Right atrium auricular region (tissue), 2 donors: ENCODE measurements at places on chromosomes 7 and 10. TPM values are rescaled to one million over a fixed set of nuclear protein-coding genes. Genes with fewer than 3 reads are reported as not detected.

Gene LIPJ
- 0.08 TPM for total RNA-seq

Gene CPVL
- 11.8 TPM for total RNA-seq

DNA sequence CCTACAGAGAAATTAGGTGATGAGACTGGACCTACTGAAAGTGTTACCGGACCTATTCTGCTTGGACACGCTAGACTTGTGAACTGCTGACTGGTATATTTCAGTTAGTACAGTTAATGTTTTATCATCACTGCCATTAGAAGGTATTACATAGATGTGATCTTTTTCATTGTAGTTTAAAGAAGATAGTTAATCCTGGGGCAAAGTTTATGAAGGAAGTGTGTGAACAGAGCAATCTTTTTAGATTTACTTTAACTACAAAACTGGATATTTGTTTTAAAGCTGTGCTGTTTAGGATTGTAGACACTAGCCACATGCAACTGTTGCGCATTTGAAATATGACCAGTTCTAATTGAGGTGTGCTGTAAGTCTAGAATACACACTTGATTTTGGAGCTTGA is 446.7 kb downstream of the AUTS2 start:
- DNase-seq = no peak

GRCh38 chr10:48399056-48399541 is 92.6 kb downstream of the MAPK8 start:
- no peak for DNase-seq

DNA sequence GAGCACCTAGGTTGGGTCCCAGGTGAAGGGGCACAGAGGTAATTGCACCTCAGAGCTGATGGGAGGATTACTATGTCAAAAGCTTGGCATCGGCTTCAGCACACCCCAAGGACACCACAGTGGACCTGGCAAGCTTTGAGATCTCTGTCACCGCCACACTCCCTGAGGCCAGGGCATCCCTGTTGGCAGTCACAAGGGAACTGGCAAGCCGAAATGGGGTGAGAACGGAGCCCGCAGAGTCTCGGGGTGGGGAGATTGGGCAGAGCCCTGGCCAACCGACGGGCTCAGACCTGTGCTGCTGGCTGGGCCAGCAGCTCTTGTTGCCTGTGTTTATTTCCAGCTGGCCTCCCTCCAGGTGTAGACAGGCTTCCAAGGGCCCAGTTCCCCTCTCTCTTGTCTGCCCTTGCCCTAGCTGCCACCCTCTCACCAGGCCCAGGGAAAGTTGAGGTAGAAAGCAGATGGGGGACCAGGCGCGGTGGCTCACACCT is 2.5 kb downstream of the HSPB1 start:
- DNase-seq = no peak

DNA sequence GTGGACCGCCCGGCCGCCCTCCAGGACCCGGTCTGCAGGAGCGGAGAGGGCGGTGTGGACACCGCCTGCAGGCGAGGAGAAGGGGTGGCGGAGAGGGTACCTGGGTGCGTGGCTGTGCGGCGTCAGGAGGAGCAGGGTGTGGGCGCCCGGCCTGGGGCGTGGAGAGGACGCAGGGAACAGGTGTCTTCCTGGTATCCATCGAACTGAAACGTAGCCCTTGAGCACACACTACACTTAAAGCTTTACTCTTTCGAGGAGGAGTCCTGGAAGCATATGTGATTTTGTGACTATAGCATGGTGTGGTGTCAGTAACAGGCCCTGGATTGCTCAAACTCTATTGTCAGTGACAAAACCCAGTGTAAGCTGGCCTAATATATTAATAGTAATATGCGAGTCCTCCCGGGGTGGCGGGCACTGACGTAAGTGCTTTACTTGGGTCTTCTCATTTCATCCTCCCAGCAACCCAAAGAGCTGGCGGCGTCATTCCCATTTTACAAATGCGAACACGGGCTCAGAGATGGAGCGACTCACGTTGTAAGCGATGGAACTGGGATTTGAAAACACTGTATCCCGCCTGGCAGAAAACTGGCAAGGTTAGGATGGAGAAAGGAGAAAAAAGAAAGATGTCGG is 508 bp upstream of the TECPR1 start:
- no peak for DNase-seq

- no peak for DNase-seq
Measured at GRCh38 chr7:129643550-129644170, 32.1 kb downstream of the NRF1 start.

DNA sequence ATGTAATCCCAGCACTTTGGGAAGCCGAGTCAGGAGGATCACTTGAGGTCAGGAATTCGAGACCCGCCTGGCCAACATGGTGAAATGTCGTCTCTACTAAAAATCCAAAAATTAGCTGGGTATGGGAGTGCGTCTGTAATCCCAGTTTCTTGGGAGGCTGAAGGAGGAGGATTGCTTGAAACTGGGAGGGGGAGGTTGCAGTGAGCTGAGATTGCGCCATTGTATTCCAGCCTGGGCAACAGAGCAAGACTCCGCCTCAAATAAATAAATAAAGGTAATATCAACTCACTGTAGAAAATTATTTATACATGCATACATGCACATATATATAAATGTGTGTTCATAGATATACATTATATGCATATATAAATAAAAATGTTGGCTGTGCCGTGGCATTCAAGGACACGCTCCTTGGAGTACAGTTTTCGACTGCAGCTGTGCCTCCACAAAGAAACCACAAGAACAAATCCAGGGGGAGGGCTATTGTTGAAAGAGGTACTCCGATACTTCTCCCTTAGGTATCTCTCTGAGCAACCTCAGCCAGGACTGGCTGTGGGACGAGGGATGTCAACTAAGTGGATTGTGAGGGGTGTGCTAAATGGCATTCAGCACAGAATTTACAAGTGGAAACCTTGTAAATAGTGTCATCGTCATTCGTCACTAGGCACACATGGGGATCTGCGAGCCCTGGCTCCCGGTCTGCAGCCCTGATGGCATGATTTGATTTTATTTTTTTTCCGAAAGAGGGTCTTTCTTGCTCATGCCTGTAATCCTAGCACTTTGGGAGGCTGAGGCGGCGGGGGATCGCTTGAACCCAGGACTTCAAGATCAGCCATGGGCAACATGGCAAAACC is 49.3 kb downstream of the HIP1 start:
- no peak for DNase-seq

DNA sequence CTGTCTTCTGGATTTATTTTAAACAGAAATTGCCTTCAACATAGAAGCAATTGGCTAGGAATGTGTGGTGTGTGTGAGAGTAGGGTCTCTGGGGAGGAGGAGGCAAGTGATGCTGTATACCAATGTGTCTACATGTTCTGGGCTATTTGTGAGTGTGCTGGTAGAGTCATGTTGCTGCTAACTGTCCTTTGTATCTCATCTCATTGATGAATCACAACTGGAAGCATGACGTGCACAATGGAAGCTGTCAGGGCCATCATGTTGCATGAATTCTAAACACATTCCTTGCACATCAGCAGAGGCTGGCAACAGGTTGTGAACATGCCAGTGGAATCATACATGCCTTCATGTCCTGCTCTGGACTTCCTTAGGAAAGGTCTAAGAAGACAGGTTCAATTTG is 199.7 kb downstream of the BMPER start:
- no peak for DNase-seq

DNA sequence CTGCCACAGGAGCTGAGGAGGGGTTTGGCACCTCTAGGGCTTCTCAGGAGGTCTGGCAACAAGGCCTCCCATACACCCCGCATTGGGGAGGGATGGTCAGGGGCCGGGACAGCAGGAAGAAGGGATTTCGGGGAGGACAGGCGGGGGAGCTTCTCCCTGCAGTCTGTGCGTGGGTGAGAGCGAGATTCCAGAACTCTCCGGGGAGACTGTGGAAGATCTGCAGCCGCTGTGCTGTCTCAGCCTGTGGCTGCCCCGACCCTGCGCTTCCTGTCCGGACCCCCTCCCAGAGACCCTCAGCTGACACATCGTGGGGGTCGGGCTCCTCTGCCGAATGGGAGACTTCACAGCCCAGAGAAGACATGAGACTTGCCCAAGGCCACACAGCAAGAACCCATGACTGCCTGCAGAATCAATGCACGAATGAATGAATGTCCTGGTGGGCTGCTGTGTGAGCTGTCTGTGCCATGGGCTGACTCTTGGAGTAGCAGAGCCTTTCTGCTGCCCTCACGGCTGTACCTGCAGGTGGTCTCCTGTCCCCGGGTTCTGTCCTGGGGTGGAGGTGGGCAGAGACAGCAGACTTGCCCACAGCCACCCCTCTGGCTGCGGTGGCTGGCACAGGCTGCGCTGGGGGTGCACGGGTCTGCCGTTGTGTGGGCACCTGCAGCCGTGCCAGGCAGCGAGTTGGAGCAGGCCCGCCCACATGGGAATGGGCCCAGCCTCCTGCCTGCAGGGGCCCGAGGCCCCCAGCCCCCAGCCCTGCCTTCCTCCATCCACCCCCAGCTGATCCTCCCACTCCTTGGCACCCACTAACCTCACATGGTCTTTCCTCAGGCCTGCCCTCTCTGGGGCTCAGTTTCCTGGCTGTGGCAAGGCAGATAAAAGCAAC is 16.3 kb upstream of the LFNG start:
- no peak for DNase-seq

GRCh38 chr10:7297094-7297493 is 113.7 kb downstream of the SFMBT2 start:
- DNase-seq = no peak

DNA sequence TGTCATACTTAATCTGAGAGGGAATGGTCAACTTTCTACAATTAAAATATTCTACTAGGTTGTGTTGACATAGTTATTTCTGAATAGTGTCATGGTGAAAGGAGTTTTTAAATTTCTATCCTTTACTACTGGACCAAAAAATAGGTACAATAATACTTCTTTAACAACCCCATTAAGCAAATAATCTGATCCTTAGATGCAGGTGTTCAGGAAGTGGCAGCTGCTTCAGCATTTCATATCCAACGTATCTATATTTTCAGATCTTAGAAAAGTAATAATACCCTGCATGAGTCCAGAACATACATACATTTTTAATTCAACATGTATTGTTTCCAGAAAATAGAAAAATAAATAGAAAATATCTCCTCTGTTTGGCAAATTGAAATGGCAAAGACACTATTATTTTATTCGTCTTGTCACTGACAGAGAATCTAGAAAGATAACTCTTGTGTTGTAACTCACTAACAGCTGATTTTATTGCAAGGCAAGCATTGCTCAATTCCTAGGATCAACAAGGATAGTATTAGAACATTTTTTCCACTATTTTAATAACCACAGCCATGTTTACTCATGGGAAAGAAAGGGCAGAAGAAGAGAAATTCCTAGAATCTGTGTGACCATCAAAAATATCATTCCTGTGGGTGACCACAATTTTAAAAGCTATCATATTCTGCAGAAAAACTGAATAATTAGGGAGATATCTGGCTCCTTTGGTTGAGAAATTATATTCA is 159.3 kb upstream of the CNTNAP2 start:
- DNase-seq = no peak

GRCh38 chr10:24969841-24970281 is 17.5 kb upstream of the PRTFDC1 start:
- DNase-seq = no peak

GRCh38 chr10:21285742-21286331 is 239.6 kb downstream of the SKIDA1 start:
- no peak for DNase-seq

GRCh38 chr7:106862317-106863089 is 2.6 kb upstream of the PIK3CG start:
- no peak for DNase-seq

GRCh38 chr10:69269761-69270160 is 8.5 kb upstream of the HK1 start:
- no peak for DNase-seq

- no peak for DNase-seq
Measured at GRCh38 chr10:19611775-19612174, 204.5 kb upstream of the PLXDC2 start.

DNA sequence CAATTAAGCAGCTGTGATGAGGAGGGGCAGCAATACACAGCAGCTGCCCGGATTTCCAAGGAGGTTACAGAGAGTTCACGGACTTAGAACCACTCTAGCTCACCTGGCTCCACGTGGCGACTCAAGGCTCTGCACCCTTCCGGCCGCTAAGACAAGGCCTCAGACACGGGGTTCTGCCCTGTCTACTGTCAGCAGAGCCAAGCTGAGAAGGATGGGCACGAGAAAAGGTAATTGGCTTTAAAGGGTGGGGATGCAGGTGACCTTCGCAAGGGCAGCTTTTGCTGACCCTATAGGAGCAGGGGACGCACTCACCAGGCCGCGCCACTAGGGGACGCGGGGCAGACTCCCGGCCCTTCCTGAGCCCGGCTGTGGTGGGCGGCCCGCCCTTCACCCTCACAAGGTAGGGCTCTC is 152.4 kb downstream of the KIF20B start:
- DNase-seq = no peak

DNA sequence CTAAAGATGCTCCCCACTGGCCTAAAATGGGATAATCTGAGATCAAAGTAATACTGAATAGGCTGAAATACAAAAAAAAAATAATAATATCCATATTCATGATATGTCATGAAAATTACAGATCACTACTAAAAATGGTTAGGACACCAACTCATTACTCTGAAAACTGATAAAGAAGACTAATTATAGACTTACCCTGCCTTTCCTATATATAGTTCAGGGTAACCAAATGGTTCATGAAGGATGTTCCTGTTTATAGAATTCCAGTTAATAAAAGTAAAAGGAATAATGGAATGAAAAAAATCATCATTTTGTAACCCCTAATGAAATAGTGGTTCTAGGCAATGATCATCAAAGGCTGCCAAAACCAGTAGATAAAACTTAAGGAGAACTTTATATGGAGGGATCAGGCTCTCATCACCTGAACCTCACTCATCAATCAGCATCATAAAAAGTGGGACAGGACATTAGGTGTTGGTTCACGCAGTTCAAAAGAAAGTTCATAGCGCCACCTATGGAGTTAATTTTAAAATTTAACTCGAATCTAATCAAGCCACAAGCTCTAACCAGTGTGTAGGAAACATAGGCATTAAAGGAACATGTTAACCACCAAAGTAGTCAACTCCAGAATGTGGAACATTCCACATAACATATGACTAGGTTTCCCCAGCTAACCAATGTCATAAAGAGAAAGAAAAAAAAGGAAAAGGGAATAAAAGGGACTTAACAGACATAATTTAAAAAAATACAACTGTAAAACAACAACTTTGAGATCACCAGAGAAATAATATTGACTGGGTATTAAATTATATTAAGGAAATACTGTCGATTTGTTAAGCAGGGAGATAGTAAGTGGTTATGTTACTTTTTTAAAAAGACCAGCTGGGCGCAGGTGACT is 35.7 kb downstream of the P4HA1 start:
- no peak for DNase-seq

DNA sequence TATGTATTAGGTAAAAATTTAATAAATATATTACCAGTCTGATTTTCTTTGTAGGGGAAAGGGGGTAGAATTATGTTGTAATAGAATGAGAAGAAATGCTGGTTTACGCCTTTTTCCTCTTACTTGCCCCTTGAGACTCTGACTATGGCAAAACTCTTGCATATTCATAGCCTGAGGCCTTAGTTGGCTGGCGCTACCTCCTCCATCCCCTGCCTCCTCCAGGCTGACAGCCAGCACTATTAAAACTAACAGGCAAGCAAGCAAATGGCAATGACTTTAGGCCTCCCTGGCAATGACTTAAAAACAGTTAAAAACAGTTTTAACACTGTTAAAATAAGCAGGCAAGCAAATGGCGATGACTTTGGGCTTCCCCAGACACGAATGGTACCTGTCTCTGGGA is 14.4 kb downstream of the PKD2L1 start:
- no peak for DNase-seq
